CD8-positive, alpha-beta memory T cell (primary cell): ENCODE measurements at places on chromosomes 3 and 15. TPM values are rescaled to one million over a fixed set of nuclear protein-coding genes. Genes with fewer than 3 reads are reported as not detected.

TGM4 gene
- polyA plus RNA-seq: 0.43 TPM

CPN2 gene
- polyA plus RNA-seq: not detected

PPP1R14D gene
- not detected for polyA plus RNA-seq

MST1R gene
- not detected for polyA plus RNA-seq

RARB gene
- polyA plus RNA-seq: not detected

ERICH6 gene
- polyA plus RNA-seq: not detected

SOX14 gene
- not detected for polyA plus RNA-seq

MEGF11 gene
- polyA plus RNA-seq: not detected

ASB14 gene
- 0.24 TPM for polyA plus RNA-seq
